ENCODE measurements at places on chromosomes 5 and 9.

DNA sequence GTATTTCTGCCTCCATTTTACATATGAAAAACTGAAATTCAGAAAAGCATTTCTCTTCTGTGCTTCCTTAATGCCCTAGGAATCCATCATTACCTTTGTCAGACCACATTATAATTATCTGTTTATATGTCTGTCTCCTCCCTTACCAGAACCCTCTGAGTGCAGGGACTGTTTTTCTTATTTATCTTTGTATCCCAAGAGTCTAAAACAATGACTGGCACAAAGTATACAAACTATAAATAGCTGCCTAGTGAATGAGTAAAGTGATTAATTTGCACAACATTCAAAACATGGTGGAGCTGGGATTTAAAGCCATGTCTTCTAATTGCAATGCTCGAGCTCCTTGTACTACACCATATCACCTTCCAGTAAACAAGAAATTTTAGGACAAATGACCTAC is 49.3 kb upstream of the HK3 start:
- DNase-seq = no peak

- no peak for DNase-seq
These were observed 587.4 kb downstream of the PRELID2 start for GRCh38 chr5:145247745-145248040.

DNA sequence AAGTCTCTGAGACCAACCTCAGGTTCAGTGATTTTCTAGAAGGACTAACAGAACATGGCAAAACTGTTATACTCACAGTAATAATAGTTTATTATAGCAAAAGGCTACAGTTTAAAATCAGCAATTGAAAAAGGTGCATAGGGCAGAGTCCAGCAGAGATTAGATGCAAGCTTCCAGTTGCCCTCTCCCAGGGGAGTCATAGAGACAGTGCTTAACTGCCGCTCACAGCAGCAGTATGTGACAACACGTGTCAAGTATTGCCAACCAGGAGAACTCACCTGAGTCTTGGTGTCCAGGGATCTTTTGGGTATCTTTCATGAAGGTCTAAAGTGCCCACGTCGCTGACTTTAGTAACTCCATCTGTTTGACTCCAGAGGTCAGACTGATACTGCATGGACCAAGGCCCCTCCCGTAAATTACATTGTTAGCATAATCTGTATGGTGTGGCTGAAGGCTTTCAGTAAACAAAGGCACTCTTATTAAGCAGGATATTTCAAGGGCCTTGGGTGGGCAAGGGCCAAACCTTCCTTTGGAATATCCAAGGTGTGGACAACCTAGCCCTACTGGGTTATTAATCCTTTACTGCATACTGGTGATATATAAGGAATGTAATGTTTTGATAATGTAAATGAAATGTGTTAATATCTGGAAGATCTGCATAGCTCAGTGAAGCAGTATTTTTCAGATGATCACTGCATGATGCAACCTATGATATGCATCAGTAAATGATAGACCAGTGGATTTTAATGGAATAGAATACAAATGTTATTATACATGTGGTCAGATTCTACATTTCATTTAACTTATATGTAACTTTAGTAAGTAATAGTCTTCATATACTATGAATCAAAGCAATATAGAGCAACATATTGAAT is 44.0 kb downstream of the RASA1 start:
- DNase-seq = no peak

DNA sequence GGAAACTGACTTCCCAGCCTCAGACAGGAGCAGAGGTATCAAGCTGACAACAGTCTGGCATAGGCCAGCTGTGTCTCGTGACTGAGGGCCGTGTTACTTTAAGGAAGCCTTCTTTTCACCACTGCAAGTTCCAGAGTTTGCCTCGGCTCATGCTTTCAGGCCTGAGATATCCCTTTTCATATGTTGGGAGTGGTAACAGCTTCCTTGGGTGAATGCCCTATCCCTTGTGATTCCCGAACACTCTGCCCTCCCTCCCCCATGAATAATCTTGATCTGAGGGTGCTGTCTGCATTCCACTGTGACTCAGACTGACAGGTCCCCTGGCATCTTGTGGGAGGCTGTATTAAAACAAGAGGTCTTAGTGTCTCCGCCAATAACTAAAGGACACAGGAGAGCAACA is 49.7 kb upstream of the ARL15 start:
- no peak for DNase-seq

DNA sequence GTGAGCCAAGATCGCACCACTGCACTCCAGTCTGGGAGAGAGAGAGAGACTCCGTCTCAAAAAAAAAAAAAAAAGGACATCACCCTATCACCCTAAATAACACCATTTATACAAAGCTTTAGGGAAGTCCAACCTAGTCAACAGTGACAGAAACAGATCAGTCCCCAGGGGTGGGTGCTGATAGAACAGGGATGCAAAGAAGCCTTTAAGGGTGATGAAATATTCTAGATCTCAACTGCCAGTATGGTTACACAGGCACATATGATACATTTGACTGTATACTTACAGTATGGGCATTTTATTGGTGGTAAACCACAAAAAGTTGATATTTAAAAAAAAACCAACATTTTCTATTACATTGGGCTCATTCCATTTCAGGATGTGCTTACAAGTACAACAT is 4.8 kb downstream of the RETREG1 start:
- DNase-seq = no peak

DNA sequence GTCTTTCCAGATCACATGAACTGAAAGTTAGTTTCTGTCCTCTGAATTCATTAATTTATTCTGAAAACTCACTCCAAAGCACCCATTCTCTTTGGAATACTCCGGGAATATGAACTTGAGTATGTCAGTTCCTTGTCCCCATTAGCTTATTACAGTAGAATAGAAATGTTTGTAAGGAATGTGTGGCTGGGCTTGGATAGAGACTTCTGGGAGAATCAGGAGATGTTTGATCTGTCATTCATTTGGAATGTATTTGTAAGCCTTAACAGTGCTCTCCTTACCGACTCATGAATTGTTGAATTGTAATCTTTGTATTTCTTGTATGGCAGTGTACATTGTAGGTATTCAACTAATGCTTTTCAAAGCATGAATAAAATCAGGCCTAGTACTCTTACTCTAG is 548.4 kb downstream of the LRRC70 start:
- DNase-seq = no peak

- DNase-seq = no peak
These were observed 38.9 kb downstream of the ARHGAP26 start for GRCh38 chr5:142808878-142809598.

GRCh38 chr5:119031905-119032304 is 39.0 kb upstream of the DMXL1 start:
- DNase-seq = no peak

DNA sequence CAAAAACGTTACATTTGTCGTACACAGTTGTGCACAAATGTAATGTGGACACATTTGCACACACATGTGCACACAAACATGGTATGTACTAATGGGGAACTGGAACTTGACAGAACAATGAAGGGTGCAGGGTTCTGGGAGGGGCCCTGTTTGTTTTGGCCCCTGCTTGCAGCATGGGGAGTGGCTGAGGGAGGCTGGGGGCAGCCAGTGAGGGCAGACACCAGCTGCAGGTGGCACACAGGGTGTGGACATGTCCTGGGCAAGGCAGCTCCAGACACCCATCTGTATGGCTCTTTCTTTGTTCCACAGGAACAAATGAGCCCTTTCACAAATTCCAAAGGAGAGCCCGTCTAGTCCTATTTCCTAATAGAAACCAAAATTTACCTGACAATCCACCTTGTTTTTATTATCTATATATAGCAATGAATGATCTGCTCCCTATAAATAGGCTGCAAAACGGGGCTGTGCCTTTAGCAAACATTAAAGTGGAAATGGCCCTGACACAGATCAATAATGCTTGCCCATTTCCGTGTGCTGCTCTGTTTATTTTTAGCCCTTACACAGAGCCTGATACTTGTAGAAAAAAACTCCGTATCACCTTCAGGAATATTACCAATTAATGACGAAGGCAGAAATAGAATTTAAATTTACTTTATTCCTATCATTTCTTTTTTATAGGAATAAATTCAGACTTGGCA is 26.4 kb downstream of the MARCHF3 start:
- no peak for DNase-seq

GRCh38 chr5:125834438-125835115 is 588.6 kb upstream of the GRAMD2B start:
- DNase-seq = no peak

- no peak for DNase-seq
These were observed 326.7 kb downstream of the PIK3R1 start for GRCh38 chr5:68542207-68542606.

DNA sequence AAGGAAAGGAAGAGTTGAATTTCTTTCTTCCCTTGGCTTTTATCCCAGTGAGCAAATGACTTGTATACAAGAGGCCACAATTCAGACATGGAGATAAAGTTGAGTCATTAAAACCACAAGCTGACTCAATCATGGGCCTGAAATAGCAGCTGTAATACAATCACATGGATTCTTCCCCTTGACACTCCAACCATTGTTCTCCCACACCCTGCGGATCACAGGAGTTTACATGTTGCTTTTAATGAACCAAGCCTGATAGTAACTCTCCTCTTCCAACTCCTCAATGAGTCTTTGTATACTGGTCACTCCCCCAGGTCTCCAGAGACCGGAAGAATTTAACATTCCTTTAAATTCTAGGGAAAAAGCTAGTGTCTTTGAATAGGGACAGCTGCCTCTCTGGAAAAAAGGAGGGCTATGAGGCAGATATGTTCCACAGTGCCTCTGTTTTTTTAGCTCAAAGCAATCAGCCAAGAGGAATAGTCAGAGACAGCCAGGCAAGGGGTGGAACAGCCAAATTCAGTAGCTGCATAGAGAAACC is 32.4 kb downstream of the PCDHGC5 start:
- DNase-seq = no peak

DNA sequence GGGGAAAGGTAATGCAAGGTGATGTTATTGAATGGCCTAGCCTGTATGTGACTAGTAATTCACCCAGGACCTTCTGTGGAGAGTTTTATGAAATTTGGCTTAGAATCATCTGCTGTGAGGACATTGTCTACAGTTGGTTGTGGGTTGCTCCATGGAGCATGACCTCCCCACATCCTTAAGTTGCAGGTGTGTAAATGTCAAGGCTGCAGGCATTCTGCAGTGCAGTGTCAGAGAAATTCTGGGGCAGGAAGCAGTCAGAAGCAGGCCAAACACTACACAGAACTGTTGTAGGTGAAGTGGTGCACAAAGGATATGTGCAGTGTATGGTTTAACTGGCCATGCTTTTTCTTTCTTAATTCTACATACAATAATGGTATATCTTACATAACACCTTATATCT is 588.3 kb downstream of the EBF1 start:
- DNase-seq = no peak

GRCh38 chr5:155872629-155873220 is 454.2 kb upstream of the SGCD start:
- DNase-seq = no peak

- DNase-seq = no peak
These were observed 103.8 kb upstream of the SLC1A3 start for GRCh38 chr5:36502608-36503007.

GRCh38 chr5:177371120-177372033 is 12.9 kb upstream of the SLC34A1 start:
- DNase-seq = no peak

DNA sequence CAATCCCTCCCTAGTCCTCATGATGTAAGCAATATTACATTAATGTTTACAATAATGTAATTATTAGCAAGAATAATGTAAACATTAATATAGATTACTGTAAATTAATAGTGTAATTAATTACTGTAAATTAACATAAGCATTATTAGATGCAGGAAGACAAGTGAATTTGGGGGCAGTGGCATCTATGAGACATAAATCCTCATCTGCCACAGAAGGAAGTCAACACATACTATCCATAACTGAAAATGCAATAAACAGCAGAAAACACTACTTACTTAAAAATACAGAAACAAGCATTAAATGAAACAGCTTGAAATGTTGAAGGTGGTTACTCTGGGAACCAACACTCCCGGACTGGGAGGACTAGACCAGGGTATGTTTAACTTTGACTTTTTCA is 685 bp upstream of the NIPSNAP3A start:
- no peak for DNase-seq

Data from cardiac septum (tissue), 1 donor.